GM12864 (cell line): ENCODE measurements at places on chromosomes 4 and X.

DNA sequence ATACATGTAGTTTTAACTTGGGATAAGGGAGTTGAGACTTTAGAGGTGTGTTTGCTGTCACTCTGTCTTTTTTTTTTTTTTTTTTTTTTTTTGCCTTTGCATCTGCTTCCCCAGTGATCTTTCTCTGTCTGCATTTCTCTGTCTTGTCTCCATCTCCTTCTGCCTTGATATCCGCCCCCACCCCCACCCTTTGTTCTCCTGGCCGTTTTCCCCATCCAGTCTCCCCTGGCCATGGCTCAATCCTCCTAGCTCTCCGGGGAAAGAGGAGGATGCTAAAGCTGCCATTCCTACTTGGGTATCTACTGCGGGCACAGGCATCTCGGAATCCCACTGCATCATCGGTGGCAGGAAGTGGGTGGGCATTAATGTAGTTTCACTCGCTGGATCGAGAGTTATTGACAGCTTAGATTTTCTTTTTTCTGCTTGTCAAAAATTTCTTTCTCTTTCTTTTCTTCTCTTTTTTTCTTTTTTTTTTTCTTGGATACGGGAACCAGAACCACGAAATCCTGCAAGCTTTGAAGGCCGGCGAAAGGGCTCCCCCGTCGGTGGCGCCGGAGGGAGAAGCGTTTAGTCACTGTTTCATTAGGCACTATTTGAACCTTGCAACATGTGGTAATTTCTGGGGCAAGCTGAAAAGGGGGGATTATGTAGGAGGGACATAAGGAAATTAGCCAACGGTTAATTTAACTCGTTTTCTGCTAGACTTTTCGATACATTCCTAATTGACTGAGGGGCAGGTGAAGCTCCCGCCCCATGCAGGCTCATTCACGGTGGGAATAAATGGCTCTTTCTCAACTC lies 8.2 kb downstream of the GSX2 start:
- DNase-seq: no peak

DNA sequence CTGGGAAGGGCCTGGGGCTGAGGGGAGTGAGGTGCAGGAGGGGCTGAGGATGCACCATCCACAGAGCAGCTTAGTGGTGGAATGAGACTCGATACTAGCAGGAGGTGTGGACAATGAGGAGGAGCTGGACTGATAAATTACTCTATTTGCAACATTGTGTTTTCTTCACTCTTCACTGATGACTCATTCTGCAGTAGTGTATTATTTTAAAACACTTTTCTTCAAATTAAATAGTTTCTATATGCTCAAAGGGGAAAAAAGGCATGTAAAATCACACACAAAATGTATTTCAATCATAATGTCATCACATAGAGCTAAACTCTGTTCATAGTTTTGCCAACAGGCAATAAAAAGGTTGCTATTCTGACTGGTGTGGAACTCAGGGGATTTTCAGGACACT lies 467.0 kb upstream of the CTSO start:
- DNase-seq: no peak

DNA sequence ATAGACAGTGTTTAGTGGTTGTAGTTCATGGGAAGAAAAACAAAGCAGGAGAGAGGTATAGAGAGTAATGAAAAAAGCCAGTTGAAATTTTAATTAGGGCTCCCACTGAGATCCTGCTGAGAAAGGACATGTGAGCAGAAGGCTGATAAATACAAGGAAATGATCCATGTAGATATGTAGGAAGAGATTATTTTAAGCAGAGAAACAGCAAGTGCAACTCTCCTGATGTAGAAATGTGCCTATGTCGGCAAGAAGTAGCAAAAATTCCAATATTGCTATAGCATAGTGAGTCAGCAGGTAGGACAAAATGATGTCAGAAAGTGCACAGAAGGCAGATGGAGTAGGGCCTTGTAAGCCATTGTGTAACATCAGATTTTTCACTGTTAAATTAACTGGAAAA lies 1027.3 kb downstream of the PCDH18 start:
- no peak for DNase-seq

DNA sequence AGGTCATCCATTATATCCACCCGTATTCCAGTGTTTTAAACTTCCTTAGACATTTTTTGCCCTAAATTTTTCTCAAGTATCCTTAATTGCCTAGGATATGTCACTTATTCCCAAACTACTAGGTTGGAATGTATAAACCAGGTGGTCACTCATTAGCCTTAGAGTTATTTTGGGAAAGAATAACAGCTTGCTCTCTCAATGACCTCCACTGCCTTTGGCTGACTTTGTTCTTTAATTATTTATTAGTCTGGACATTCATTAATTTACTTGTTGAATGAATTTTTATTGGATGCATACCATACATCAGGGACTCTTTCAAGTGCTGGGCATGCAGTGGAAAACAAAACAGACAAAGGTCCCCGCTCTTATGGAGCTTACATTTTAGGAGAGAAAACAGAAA lies 609.3 kb upstream of the IGFBP7 start:
- DNase-seq: no peak

DNA sequence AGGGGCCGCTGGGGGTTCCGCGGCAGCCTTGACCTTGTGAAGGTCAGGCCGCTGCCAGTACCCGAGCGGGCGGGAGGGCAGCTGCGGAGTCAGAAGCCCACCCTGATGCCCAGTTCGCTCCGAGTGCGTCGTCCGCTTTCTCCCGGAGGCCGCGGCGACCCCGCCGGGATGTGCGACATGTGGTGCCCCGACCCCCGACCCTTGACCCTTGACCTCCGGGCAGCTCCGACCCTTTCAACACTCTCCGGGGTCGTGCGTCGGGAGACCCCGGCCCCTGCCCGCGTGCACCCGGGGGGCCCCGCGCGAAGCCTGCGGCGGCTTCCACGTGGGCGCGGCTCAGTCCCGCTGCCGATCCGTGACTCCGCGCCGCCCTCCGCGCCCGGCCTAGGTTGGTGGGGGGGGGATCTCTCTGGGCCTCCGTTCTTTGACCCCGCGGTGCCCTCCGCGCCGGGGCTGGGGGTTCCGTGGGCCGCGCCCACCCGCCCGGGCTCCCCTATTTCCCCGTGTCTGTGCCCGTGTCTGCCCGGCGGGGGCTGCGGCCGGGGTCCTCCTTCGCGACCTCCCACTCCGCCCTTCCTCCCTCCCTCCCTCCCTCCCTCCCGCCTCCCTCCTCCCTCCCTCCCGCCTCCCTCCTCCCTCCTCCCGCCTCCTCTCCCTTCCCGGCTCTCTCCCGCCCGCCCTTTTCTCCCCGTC lies 609 bp upstream of the SLC25A6 start:
- DNase-seq: no peak
